ENCODE measurements at places on chromosomes 2 and 18.

DNA sequence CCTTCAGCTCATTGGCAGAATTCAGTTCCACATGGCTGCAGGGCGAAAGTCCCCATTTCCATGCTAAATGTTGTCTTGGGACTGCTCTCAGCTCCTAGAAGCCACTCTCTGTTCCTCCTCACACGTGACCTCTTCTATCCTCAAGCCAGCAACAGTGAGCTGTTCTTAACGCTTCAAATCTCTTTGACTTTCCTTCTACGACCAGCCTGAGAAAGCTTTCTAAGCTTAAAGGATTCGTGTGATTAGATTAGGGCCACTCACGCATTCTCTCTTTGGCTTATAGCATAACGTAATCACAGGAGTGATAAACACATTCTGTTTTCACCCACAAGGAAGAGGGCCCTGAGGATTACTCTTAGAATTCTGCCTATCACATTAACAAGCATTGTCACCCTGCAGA, 29.8 kb upstream of the LAMA1 start:
- no peak for DNase-seq

GRCh38 chr2:64632835-64633819, 20.6 kb downstream of the SERTAD2 start:
- no peak for DNase-seq

GRCh38 chr2:232335859-232336215, 42.7 kb upstream of the ALPP start:
- no peak for DNase-seq

- DNase-seq, result no peak
These were observed 125.9 kb downstream of the PLA2R1 start for GRCh38 chr2:159936471-159936870.

- DNase-seq, result no peak
These were observed 195.2 kb downstream of the NRP2 start for GRCh38 chr2:205877496-205877895.

DNA sequence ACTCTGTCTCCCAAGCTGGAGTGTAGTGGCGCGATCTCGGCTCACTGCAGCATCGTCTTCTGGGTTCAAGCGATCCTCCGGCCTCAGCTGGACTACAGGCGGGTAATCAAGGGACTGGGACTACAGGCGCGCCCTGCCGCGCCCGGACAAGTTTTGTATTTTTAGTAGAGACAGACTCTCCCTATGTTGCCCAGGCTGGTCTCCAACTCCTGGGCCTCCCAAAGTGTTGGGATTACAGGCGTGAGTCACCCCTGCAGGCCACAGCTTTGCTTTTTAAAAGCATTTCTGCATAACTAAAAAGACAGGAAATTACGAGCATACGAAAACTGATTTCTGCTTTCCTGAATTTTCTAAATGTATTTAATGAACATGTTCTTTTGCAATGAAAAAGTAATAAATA, 916 bp upstream of the OSBPL1A start:
- no peak for DNase-seq

- DNase-seq, result no peak
These were observed 9.5 kb downstream of the SESTD1 start for GRCh38 chr2:179255129-179255528.

DNA sequence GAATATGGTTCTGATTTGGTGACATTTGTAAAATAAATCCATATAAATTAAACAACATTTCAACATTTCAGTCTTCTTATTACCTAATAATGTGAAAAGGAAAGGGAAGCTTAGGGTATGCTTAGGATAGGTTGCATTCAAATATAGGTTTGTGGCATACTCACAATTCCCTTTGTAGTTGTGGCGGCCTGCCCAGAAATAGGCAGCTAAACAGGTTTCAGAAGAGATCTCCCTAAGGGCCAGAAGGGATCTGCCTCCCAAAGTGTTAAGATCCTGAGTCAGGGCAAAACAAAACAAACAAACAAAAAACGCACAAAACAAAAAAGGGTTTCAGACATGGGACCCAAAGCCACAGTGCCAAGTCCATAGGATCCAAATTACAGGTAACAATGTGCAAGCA, 41.4 kb upstream of the TCF7L1 start:
- DNase-seq, result no peak

DNA sequence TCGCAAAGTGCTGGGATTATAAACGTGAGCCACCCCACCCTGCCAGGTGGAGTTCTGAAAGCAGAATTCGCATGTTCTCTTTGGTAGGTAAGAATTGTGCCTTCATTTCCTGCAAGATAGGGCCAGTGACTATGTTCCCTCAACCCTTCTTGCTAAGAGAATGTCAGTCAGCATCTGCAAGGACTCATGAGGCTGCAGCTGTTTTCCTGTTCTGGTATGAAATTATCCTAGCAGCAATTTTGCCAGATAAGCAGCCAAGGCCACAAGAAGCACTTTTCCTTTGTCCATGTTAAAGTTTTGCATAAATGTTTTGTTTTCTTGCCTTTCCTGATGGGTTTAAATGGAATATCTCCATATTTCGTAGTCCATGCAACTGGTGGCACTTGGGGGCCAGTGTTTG, 6.8 kb upstream of the ARHGAP28 start:
- DNase-seq, result no peak

DNA sequence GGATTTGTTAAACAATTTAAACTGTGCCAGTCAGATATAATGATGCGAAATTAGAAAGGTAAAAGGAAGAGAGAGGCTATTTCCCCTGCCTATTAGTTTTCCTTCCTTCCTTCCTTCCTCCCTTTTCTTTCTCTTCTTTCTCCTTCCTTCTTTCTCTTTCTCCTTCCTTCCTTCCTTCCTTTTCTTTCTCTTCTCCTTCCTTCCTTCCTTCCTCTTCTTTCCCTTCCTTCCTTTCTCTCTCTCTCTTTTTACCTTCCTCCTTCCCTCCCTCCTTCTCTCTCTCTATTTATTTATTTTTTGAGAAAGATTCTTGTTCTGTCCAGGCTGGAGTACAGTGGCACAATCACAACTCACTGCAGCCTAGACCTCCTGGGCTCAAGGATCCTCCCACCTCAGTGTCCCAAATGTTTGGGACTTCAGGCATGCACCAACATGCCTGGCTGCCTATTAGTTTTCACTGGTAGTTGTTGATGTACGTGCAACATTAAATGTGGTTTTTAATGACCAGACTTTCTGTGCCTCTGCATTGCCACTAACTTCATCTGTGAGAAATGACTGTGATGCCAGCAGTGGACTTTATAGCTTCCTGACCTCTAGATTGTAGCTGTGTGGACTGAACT, 48.7 kb upstream of the NFE2L2 start:
- no peak for DNase-seq

DNA sequence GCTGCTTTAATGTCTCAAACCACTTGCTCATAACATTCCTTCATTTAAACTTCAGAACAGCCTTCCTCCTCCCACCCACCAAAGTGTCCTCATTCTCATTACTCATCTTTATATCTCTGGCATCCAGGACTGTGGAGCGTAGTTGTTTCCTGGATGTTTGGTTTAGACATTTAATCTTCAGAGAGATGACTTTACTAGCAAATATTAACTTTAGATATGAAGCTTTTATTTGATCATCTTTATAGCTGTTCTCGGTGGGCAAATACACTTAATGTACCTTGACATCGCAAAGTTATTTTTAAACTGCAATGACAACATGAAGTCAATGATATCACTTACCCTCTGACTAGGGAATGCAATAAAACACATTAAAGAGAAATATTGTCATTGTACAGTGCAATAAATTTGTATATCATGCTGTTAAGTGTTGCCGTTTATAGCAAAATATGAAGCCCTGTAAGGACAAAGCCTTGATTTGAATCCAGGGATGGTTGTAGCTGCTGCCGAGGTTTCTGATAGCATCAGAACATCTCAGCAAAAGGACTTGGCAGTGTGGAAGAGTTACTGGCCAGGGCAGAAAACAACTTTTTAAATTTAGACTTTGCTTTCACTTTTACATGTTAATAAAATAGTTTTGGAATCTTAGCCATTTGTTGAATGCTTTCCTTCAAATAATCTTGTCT, 4.6 kb upstream of the LAMA3 start:
- DNase-seq, result no peak

DNA sequence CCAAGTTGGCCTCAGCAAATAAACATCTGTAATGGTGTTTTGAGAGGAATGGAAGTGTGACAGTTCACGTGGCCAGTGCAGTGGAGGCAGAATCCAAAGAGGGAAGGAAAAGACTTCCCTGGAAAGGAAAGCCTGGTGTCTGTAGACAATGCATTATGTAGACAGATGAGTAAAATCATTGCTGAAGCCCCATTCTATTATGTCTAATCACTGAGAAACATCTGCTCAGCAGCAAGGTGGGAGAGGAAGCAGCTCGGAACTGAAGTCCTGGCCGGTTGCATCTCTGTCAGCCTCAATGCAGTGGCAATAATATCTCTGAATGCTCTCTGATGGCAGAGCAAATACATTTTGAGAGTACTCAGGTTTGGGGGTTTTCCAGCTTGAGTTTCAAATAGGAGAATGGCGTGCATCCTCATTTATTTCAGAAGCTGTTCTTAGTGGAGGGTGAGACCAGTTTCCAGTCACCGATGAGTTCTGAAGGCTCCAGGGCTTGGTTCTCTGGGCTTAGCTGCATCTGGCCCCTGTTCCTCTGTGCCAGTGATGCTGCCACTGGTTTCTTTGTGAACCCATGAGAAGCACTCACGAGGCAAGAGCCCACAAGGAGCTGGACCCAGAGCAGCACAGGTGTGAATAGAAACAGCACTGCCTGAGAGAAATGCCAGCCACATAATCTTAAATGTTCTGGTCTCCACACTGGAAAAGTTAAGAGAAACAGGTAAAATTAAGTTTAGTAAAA, 63.3 kb downstream of the RPIA start:
- no peak for DNase-seq

DNA sequence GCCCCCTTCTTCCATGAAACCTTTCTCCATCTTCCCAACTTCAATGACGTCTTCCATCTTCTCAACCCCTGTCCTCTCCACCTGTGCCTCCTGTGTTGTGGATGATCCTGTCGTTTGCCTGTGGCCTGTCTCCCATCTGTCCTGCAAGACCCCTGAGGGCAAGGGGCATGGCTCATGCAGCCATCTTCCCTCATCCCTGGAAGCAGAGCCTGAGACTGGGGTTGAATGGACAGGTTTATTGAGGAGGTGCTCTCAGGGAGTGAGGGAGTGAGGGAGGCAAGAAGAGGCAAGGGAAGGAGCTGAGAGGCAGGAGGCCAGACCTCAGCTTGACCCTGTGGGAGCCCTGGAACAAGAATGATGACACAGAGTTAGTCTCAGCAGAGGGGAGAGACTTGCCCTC, 7.3 kb downstream of the SPATA3 start:
- DNase-seq, result no peak

DNA sequence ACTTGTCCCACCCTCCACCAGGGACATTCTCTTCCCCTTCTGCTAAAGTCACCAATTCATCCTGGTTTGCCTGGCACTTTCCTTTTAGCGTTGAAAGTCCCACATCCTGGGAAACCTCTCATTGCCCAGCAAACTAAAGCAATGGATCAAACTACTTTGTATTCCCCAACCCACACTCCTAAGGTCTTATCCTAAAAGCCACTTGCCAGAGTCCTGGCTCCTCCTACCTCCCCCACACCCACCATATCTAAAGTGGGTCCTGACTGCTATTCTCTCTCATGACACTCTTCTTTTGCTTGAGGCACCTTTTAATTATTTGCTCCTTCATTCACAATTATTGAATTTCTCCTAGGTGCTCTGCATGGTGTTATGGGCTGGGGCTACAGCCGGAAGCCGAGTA, 40.6 kb downstream of the GKN2 start:
- DNase-seq, result no peak

- no peak for DNase-seq
These were observed 40.9 kb downstream of the SLC4A3 start for GRCh38 chr2:219668316-219668715.

GRCh38 chr2:196229013-196229412, 57.6 kb upstream of the STK17B start:
- no peak for DNase-seq

DNA sequence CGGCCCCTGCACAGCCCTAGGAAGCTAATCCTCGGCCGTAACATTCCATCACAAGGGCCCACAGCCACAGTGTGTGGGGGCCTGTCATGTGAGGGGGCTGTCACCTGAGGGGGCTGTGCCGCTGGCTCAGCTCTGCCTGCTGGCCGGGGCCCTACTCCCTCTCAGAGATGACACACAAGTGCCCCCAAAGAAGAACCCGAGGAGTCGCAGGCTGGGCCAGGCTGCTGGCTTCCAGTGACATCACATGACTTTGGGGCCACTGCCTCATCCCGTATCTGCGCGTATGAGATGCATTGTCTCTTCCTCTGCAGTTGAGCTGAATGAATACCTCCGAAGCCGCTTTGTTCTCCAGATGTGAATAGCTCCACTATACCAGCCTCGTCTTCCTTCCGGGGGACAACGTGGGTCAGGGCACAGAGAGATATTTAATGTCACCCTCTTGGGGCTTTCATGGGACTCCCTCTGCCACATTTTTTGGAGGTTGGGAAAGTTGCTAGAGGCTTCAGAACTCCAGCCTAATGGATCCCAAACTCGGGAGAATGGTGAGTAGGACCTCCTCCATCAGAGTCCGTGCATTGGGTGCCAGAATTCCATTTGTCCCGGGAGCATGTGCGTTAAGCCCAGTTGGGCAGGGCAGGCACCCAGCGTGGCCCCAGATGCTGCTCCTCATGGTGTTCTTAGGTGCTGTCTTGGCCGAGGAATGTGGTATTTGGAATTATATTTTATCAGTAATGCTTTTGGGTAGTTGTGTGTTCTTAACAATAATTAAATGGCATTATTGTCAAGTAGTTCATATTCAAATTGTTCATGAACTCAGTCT, at the start of gene CNDP1:
TSS of gene CNDP1 (plus strand) at position 351 of the 820 bp plus-strand sequence. CDS start at position 519, 168 bp downstream.
- DNase-seq, result no peak

DNA sequence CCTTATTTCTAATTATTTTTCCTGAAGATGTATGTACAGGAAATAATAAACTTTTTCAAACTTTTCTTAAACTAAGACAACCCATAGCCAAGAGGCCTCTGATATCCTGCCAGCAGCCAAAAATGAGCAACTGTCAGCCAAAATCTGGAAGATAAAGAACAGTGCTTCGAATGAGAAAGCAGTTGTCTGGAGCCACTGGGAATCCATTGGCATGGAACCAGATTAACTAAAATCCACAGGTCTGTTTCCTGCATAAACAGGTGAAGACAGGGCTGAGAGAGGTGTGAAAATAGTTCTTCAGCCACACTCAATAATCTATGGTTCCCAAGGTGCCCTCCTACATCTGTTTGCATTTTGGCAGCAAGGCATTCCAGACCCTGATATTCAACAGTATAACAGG, 1076.7 kb upstream of the PIK3C3 start:
- no peak for DNase-seq

- no peak for DNase-seq
These were observed 71.7 kb downstream of the HS1BP3 start for GRCh38 chr2:20578895-20579825.

All from stimulated activated CD8-positive, alpha-beta memory T cell treated with anti-CD3 and anti-CD28 coated beads, Interleukin-7, amount 100 ng/mL, for 48 hours (primary cell).